ENCODE measurements at places on chromosomes 6 and 20.

GRCh38 chr20:36352843-36353553 is 46.9 kb downstream of the DLGAP4 start:
- no peak for DNase-seq

DNA sequence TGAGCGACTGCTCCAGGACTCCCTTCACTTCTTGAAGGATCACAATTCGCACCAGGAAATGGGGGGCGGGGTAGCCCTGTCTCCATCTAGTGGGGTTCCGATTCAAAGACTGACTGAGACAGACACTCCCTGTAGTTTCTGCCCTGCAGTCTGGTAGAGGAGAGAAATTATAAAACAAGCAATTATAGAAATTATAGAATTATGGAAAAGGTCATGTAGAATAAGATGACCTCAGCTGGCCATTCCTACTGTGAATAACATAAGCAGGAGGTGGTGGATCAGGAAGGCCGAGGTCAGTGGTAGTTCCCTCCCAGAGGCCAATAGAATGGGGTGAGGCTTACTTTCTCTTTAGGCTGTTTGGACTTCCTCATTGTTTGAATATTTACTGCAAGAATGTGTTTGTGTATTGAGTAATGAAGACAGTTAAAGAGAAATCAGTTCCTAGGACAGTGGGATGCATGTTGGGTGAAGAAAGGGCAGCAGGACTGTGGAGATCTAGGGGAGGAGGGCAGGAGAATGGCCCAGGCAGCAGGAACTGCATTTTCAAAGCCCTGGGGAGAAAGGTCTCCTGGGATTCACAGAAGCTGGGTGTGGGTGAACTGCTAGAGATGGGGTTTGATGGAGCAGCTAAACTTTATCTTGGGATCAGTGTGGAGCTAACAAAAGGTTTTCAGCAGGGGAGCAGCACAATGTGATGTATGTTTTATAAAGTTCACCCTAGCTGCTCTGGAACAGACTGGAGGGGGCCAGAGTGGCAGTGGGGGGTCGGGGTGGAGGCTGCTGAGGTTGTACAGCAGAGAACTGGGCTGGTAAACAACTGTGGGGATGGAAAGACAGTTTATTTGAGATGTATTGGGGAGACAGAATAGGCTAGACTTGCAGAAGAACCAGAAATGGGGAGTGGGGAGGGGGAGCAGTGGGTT is 2.1 kb downstream of the ZNF341 start:
- no peak for DNase-seq

DNA sequence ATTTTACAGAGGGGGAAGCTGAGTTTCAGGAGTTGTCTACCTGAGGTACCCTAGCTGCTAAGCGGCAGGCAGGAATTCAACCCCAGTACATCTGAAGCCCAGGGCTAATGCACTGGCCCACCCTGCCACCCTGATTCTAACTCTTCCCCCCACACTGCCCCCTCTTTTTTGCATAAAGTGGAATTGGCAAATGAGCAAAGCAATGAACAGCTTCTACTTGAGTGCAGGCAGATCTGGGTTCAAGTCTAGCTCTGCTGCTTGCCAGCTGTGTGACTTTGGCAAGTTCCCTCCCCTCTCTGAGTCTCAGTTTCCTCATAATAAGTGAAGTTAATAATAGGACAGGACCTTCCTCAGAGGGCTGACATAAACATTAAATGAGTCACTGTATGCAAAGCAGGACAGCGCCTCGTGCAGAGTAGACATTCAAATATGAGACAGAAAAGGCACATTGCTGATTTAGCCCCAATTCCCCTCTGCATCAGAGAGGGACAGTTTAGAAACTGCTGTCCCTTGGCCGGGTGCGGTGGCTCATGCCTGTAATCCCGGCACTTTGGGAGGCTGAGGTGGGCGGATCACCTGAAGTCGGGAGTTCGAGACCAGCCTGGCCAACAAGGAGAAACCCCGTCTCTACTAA is 4.7 kb downstream of the ADA start:
- DNase-seq, result no peak

DNA sequence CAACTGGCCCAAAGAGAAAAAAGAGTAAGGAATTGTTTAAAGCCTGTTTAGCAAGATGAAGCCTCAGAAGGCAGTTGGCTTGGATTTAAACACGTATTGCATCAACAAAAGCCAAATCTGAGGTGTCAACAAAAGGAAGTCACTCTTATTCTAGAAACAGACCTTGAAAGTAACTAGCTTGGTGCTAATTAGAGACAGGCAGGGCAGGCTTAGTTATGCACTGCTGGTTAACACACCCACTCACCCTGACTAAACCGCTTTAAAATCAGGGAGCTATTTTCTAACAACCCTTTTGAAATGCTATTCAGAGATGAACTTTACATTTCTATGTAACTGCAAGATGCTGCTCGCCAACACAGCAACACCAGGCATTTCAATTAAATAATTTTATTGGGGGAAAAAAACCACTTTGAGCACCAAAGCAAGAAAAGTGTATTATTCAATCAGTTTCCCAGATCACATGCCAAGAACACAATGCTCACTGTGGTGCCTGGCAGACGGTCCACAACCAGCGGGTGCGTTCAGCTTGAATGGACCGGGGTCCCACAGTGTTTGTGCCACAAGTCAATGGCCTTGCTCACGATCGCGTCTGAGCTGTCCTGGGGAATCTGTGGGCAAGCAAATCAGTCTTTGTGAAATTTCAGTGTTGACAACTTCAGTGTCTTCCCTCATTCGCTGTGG is 23.6 kb downstream of the TBC1D7 start:
- DNase-seq, result no peak

DNA sequence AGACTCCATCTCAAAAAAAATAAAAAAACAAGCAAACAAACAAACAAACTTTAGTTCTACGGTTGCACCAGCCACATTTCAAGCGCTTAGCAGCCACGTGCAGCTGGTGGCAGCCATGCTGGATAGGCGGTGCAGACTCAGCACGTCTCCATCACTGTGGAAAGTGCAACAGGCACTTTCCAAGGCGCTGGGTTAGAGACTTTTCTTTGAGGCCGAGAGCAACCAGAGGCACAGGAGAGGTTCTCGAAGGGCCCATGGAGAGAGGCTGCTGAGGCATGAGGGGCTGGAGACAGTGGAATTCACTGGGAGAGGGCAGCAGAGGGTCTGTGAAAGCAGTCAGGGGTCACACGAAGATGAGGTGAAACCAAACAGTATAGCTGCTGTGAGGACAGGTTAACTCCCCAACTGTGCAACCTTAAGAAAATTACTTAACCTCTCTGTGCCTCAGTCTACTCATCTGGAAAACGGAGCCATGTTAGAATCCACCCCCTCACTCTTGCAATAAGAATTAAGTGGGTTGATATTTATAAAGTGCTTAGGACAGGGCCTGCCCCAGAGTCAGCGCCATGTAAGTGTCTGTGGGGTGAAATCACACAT is 27.5 kb downstream of the TGM2 start:
- no peak for DNase-seq

Data from stimulated activated CD4-positive, alpha-beta T cell treated with anti-CD3 and anti-CD28 coated beads, Interleukin-4, amount 100 ng/mL, for 1 hour (primary cell).